ENCODE measurements at places on chromosomes 3 and 15.

GRCh38 chr15:75114327-75114726 is 87.4 kb upstream of the C15orf39 start:
- no peak for DNase-seq

GRCh38 chr3:150773616-150774192 is 10.7 kb upstream of the SIAH2 start:
- DNase-seq, result no peak

DNA sequence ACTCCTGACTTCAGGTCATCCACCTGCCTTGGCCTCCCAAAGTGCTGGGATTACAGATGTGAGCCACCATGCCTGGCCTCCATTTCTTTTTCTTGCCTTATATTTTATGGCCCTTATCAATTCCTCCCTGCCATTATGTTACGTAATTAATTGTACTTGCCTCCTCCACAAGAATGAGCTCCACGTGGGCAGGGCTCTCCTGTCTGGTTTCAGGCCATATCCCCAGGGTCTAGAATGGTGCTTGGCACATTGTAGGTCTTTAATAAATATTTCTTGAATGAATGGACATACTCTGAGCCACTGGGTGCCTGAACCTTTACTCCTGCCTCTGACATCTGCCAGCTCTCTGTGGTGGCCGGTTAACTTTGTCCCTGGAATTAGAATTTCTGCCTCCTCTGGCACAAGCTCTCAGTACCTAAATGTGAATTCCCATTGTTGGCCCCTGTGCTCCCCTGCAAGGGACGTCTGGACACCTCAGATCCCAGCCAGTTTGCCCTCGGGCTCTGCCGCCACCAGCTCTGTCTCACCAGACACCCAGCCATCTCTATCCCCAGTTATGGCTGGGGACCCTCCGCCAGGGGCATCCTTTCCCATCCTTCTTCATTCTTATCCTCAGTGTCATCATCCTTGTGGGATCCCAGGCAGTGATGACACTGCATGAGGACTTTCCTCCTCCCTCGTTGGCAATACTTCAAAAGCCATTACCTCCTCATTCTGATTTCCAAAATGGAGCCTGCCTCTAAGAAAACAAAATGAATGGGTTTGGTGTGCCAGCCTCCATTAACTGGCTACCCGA is 165.6 kb upstream of the SMAD3 start:
- no peak for DNase-seq

- no peak for DNase-seq
Observed at GRCh38 chr15:59020322-59020721, 32.9 kb downstream of the RNF111 start.

DNA sequence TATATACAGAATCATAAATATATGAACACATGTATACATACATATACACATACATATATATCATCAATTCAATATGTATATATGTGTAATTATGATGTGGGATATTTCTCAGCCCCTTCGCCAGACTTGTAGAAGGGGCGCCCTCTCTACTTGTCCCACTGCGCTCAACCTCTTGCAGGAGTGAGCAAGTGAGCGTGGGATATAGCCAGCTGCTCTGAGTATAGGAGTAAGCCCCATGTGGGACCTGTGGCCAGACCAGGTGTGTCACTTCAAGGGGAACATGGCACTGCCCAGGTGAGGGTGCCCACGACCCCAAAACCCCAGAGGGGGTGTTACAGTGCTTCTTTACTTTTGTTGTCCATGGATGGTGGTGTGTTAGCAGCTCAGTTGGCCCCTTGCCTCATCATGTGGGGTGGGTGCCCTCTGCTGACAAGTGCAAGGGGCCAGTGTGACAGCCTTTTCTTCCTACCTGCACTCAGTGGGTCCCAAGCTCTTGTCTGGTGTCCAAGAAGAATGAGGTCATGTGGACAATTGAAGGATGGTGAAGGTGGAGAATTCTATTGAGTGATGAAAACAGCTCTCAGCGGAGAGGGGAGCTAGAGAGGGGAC is 304.1 kb downstream of the UNC13C start:
- no peak for DNase-seq

DNA sequence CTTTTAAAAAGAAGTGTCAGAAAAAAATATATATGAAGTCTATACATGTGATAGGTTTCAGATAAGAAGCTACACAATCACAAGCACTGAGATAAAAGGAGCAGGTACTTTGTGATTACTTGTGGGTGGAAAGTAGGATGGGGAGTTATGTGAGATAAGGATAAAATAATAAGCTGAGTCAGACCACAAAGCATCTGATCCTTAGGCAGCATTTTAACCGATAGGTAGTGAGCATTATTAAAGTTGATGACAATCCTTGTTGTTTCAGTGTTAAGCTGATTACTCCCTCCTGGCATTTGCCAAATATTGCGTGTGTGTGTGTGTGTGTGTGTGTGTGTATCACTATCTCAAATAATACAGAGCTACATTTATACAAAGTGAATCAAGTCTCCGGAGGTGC is 483.1 kb downstream of the NAALADL2 start:
- DNase-seq, result no peak

GRCh38 chr3:134918441-134918840 is 123.4 kb downstream of the EPHB1 start:
- DNase-seq, result no peak

DNA sequence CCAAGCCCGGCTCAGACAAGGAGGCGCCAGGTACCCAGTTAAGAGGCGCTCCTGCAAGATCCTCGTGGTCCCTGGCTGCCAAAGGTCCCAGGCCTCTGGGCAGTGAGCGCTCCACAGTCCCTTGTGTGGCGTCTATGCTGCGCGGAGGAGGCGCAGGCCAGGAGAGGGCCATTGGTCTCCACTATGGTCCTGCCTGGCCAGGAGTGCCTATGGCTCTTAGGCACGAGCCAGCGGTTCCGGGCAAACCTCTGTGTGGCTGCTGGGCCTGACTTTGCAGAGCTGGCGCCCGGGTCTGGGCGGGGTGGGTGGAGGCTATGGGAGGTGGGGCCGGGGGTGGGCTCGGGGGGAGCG is 660 bp upstream of the ADAMTSL3 start:
- no peak for DNase-seq

- DNase-seq, result no peak
Observed at GRCh38 chr3:122825460-122825859, 30.6 kb downstream of the SLC49A4 start.

DNA sequence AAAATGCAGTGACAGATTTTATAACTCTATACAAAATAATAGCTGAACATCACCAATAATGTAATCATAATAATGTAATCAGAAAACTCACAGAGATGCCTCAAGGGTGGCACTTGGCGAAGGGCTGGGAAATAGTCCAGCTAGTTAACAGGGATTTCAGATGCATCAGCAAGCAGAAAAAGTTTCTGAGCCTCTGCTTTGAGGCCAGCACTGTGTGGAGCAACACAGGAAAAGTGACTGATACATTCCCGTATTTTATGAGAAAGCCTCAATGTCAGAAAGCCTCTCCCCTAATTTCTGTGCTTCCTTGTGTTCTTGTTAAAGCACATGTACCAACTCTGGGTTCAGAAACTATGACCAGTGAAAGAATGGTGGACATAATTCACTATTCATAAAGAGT is 304.8 kb downstream of the VPS13C start:
- DNase-seq, result no peak

DNA sequence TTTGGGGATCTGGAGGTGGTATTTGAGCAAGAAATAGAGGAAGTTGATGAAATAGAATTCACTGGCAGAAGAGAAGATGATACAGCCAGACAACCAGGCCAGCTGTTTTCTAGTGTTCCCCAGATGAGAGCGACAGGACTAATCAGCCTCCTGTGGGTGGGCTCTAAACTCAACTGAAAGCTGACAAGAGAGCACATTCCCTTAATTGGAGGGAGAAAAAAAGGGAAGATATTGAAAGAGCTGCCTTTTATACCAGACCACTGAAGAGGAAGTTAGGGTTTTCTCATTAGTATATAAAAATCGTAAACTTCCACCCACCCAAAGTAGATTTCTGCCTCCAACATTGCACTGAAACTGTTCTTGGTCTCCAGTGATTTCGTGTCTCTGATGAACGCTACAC is 6.5 kb upstream of the TM4SF19 start:
- no peak for DNase-seq

DNA sequence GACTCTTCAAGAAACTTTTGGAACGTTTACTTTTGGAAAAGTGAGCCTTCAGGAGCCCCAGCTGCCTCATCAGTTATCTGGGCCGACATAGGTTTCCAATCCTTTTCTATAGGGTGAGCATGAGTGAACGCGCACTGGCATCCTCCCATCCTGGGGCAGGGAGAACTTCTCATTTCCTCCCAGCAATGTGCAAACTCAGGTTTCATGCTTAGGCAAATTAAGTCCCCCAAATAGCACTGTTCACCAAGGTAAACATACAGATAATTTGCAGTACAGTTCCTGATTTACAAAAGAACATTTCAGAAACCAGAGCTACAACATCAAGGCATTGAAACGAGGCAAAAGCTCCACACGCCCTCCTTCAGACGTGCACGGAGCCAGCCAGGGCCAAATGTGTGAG is 333.5 kb upstream of the NR2E3 start:
- no peak for DNase-seq

GRCh38 chr3:71087143-71088018 is 496.1 kb downstream of the FOXP1 start:
- no peak for DNase-seq

GRCh38 chr3:26015752-26016151 is 225.9 kb downstream of the OXSM start:
- DNase-seq, result no peak

DNA sequence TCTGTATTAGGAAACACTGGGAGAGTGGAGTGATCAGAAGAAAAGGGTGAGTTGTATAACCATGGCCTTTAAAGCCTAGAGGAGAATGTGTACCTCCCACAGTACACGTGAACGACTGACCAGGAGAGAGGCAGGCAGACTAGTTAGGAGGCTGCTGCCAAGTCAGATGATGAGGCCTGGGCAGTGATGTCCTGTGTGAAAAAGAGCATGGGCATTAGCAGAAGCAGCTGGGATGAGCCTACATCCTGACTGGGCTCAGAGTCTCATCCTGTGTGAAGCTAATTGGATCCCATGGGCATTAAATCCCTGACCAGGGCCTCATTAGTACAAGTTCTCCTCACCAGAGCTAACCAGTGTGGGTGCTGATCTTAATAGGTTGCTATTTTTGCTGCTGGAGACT is 89.1 kb upstream of the SLC2A2 start:
- no peak for DNase-seq

DNA sequence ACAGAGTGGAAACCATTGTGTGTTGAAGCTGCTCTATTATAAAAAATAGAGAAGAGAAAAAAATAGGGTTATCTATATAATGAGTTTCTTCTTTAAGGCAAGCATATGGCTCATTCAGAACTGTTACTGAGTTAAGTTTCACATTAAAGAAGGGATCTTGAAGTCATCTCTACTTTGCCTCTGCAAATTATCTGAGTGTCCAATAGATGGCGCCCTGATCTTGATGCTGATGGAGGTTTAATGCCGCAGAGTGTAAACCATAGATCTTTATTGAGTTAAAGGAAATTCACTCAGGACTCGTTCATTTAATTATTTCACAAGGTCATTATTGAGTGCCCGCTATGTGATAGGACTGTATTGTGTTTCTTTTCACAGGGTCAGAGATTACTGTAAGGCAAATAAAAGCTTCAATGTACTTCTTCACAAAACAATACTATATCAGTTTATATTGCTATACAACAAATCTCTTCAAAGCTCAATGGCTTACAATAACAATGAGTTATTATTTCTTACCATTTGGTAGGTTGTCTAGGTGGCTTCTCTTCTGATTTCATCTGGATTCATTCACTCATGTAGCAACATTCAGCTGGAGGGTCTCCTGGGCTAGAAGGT is 171.4 kb downstream of the NSUN3 start:
- DNase-seq, result no peak

DNA sequence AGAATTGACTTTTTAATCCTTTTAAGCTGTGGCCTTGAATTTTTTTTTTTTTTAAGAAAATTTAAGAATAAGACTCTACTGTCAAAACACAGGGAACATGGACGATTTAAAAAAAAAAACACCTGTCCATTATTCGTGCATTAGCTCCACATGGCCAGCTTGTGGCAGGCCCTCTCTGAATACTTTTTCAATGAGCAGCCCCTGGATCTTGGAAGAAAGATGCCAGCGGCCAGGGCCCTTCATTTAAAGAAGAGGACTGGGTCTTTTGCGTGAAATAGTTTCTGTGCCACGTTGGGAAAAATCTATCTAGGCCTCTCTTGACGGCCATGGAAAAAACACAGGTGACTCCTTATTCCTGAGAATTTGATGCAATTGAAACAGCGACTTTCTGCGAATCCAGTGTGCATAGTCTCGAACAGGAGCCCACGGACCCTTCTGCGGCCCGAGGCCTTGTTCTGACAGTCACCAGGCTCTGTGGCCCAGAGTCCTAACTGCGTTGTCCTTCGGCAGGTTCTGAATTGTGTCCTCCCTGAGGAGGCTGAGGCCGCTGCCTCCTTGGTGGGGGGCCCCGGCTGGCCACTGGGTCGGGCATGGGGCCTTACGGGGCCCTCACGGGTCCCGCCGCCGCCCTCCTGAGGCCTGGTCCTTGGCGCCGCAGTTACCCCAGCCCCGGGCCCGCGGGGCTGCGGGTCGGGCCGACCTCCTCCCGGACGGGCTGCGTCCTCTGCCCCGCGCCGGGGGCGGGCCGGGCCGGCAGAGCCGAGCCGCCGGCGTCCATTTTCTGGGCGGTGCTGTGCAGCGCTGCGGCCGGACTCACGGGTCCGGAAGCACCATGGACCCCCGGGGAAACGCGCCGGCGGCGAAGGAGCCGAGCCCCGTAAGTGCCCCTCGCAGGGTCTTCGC is 33.5 kb downstream of the ZBTB38 start:
- no peak for DNase-seq

- DNase-seq, result no peak
Observed at GRCh38 chr15:78437107-78437761, 782 bp upstream of the IREB2 start.
